Neural progenitor cell (in vitro differentiated cells): ENCODE measurements at places on chromosomes 4 and X.
A peak's percentile ranks its signal among the peaks of the same experiment; 100 is the strongest.

DNA sequence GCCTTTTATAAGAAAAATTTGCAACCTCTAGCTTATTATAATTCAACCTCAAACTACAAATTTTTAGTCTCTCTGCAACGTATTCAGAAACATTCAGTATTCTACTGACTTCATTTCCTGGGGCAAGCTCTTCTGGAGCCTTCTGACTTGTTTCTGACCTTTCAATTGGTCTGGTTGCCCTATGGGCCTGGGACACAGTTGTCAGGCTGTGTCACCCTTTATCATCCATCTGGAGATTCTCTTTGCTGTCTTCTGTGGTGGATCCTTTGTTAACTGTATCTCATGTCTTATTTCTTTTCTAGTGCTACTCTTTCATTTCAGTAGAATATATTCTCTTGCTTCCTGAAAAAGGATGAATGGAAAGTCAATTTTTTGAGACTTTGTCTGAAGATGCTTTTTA lies 55.1 kb upstream of the PGRMC2 start:
- no peak for DNase-seq

DNA sequence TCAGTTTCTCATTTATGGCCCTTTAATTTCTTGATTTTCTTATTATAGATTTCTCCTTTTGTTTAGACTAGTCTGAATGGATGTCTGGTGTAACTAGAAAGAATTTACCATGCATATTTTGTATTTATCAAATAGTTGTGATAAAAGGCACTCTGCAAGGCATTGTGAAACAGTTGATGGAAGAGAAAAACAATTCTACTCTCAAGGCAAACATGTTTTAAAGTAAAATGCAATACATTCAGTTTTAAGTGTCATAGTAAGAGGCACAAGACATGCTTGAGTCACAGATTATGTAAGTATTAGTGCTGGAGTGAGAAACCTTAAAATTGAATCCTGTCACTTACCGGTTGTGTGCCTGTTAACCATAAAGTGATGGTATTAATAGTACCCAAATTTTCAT lies 283.3 kb upstream of the DKK2 start:
- DNase-seq, result no peak

GRCh38 chrX:77977095-77977494 lies 7.7 kb upstream of the PGAM4 start:
- DNase-seq, result no peak

GRCh38 chr4:13731019-13731418 lies 103.5 kb upstream of the BOD1L1 start:
- no peak for DNase-seq

- peak; percentile 83 for DNase-seq
Observed at GRCh38 chr4:93791570-93792195, 36.9 kb upstream of the ATOH1 start.

GRCh38 chr4:127783026-127783769 lies 1.1 kb downstream of the HSPA4L start:
- DNase-seq, result peak; percentile 53

GRCh38 chr4:24203926-24204325 lies 314.1 kb upstream of the PPARGC1A start:
- no peak for DNase-seq

- DNase-seq, result no peak
Observed at GRCh38 chr4:39046249-39046648, 14.0 kb upstream of the TMEM156 start.
